Pancreas (tissue), 10 donors: ENCODE measurements at places on chromosomes 5 and 9. TPM values are rescaled to one million over a fixed set of nuclear protein-coding genes. Genes with fewer than 3 reads are reported as not detected.

- no peak for DNase-seq
- H3K27ac ChIP-seq = no peak overlapping the region
- H3K27me3 ChIP-seq = no peaks in the 10 kb centered on the region
- no peaks in the 10 kb centered on the region for H3K36me3 ChIP-seq
- H3K4me1 ChIP-seq = no peaks in the 10 kb centered on the region
Measured at GRCh38 chr9:121239071-121239470, 28.9 kb upstream of the GSN start.

GRCh38 chr5:80177236-80177635, 78.6 kb downstream of the SERINC5 start:
- H3K4me3 ChIP-seq = no peak overlapping the region
- H3K4me1 ChIP-seq = peaks cover 13% of the 10 kb centered on the region
- H3K36me3 ChIP-seq = no peaks in the 10 kb centered on the region
- H3K27me3 ChIP-seq = no peaks in the 10 kb centered on the region
- H3K27ac ChIP-seq = no peak overlapping the region

- H3K4me1 ChIP-seq = no peaks in the 10 kb centered on the region
- H3K4me3 ChIP-seq = no peak overlapping the region
- no peaks in the 10 kb centered on the region for H3K27me3 ChIP-seq
Measured at GRCh38 chr5:112210430-112211005, 208.6 kb downstream of the EPB41L4A start.

DNA sequence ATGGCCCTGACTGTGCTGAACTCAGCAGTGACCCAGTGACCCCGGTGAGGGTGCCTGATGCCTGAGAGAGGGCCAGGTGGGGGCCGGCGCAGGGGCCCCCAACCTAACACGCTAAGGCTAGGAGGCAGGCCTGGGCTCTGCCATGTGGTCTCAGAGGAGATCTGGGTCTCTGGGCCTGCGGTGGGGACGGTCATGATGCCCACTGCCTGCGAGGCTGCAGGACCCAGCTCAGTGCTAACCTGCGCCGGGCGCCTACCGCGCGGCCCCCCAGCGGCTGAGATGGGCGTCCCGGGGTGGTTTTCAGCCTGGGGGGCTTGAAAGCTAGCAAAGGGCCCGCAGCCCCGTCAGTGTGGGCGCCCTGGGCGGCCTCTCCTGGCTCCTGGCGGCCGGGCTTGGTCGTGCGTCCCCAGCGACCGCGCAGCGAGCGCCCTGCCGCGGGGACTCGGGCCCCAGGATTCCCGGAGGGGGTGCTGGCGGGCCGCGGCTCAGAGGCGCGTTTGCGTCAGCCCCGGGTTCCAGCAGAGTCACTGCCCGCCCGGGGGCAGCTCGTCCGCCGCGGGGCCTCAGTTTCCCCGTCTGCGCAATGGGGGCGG, 2.5 kb downstream of the EGFL7 start:
- peak overlapping the region; percentile 15 for H3K4me3 ChIP-seq
- H3K36me3 ChIP-seq = no peaks in the 10 kb centered on the region
- no peak for DNase-seq
- no peak overlapping the region for H3K27ac ChIP-seq
- no peaks in the 10 kb centered on the region for H3K27me3 ChIP-seq

DNA sequence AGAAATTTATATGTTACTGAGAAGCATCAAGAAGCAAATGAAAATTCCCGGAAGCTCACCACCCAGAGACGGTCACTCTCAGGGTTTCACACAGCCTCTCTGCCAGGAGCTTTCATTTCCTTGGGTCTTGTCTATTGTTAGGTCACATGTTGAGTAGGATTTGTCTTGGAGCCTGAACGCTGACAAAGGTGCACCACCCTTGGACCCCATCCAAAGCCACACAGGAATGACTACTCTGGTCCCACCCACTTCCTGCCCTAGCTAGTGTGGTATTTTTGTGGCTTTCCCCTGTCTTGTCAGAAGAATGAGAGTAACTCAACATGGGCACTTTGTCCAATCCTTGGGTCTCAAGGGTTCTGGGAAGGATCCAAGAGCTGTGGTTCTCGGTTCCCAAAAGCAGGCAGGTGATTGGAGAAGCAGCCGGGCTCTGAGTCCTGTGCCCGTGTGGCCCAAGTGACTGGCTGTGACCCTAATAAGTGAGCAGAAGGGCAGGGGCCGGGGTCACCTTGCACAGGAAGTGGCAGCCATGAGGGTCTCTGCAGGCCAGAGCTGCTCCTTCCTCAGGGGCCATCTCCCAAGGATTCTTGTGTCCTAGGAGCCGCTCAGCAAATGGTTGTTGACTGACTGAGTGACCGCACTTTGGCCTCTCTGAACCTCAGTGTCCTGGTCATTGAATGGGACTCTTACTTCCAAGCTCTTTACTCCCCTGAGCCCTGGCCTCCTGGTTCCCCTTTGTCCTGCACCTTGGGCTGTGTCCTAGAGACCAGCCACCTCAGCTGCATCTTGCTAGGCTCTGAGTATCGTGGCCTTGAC, 6.9 kb downstream of the FGD3 start:
- no peaks in the 10 kb centered on the region for H3K4me1 ChIP-seq
- H3K27ac ChIP-seq = no peak overlapping the region
- H3K27me3 ChIP-seq = no peaks in the 10 kb centered on the region
- no peaks in the 10 kb centered on the region for H3K36me3 ChIP-seq
- no peak for DNase-seq

DNA sequence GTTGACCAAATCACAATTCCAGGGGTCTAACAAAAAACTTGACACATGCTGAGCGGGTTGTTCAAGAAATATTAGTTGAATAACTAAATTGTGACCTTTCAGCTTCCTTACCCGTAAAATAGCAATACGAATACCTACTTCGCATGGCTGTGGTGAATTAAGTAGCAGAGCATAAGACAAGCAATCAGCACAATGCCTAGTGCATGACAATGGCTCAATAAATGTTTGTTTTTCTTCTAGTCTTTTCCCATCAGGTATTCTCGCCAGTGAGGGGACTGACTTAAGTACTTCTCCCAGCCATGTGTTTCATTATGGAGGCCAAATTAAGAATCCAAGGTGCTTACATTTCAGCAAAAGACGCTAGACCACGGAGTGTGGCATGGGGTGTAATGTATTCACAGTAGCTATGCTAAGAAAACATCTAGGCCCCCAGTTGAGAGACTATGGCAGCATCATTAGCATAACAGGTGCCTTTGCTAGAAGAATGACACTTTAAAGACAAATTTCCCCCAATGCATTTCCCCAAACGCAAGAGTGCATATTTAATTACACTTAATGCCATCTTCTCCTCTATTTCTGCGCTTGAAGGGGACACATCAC, 145.9 kb downstream of the ASTN2 start:
- H3K4me3 ChIP-seq = no peak overlapping the region
- no peak overlapping the region for H3K27ac ChIP-seq
- H3K36me3 ChIP-seq = no peaks in the 10 kb centered on the region
- no peaks in the 10 kb centered on the region for H3K27me3 ChIP-seq

DNA sequence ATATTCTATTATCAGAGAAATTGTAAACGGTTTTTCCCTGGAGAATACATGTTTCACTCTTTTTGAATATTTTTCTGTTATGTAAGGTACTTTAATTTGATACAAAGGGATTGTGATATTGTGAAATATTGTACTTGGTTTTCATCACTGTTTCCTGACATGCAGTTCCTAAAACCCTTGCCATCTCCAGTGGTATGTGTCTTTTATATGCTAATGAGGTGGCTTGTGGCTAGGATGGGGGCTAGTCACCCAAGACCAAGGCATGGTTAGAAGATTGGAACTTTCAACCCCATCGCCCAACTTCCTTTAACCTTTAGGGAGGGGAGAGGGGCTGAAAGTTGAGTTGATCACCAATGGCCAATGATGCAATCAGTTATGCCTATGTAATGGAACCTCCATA, 160.6 kb downstream of the TAF11L14 start:
- no peak overlapping the region for H3K27ac ChIP-seq
- H3K36me3 ChIP-seq = no peaks in the 10 kb centered on the region
- no peaks in the 10 kb centered on the region for H3K4me1 ChIP-seq
- H3K4me3 ChIP-seq = no peak overlapping the region
- peaks cover 4% of the 10 kb centered on the region for H3K27me3 ChIP-seq
- no peak for DNase-seq

DNA sequence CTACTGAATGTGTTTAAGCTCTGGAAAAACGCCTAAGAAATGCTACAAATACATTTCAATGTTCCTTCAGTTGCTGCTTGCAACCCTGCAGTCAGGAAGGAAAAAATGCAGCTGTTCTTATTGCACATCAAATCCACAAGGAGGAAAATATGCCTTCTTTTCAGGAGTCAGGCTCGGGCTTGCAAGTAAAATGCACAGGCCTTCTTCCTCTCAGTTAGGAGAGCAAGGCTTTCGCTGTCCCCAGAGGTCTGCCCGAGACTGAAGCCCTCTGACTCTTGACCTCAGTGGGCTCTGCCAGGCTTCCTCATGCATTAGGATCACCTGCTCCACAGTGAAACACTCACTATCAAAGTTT, 899 bp upstream of the SHC3 start:
- H3K4me3 ChIP-seq = peak overlapping the region; percentile 33
- H3K4me1 ChIP-seq = peaks cover 5% of the 10 kb centered on the region
- peak overlapping the region; percentile 92 for H3K27ac ChIP-seq
- no peaks in the 10 kb centered on the region for H3K36me3 ChIP-seq
- DNase-seq = no peak
- H3K27me3 ChIP-seq = no peaks in the 10 kb centered on the region

- H3K4me1 ChIP-seq = no peaks in the 10 kb centered on the region
- no peak overlapping the region for H3K4me3 ChIP-seq
- no peaks in the 10 kb centered on the region for H3K27me3 ChIP-seq
- no peaks in the 10 kb centered on the region for H3K36me3 ChIP-seq
Measured at GRCh38 chr9:103615994-103616393, 478.1 kb upstream of the SMC2 start.

DNA sequence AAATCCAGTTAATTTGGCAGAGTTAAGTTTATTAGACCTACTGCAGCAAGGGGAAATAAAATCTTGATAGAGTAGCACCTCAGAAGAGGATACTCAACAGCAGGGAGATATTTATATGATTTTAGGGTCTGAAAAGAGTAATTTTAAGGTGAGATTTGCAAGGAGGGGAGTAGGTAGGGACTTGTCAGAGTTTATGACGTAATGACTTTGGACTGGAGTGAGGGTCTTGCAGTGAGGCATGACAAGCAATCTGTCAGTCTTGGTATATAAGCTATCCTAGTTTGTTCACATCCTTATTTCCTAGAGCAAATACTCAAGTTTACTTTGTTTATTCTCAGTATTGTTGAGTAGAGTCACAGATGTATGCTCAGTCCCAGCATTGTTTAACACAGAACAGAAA, 722.6 kb downstream of the TLE4 start:
- DNase-seq = no peak
- H3K4me1 ChIP-seq = no peaks in the 10 kb centered on the region
- no peak overlapping the region for H3K27ac ChIP-seq
- H3K36me3 ChIP-seq = no peaks in the 10 kb centered on the region
- no peaks in the 10 kb centered on the region for H3K27me3 ChIP-seq

GRCh38 chr5:139140591-139141071, 57.5 kb downstream of the SIL1 start:
- H3K36me3 ChIP-seq = no peaks in the 10 kb centered on the region
- H3K4me3 ChIP-seq = no peak overlapping the region
- no peaks in the 10 kb centered on the region for H3K27me3 ChIP-seq
- no peak for DNase-seq
- H3K4me1 ChIP-seq = peaks cover 39% of the 10 kb centered on the region

GRCh38 chr5:123783421-123783820, 271.4 kb downstream of the CSNK1G3 start:
- peaks cover 4% of the 10 kb centered on the region for H3K4me1 ChIP-seq
- no peaks in the 10 kb centered on the region for H3K36me3 ChIP-seq
- H3K27me3 ChIP-seq = no peaks in the 10 kb centered on the region
- no peak overlapping the region for H3K27ac ChIP-seq
- H3K4me3 ChIP-seq = no peak overlapping the region

- no peaks in the 10 kb centered on the region for H3K4me1 ChIP-seq
- H3K4me3 ChIP-seq = no peak overlapping the region
- no peaks in the 10 kb centered on the region for H3K36me3 ChIP-seq
- H3K27ac ChIP-seq = no peak overlapping the region
Measured at GRCh38 chr5:111583758-111584203, 71.4 kb upstream of the STARD4 start.

DNA sequence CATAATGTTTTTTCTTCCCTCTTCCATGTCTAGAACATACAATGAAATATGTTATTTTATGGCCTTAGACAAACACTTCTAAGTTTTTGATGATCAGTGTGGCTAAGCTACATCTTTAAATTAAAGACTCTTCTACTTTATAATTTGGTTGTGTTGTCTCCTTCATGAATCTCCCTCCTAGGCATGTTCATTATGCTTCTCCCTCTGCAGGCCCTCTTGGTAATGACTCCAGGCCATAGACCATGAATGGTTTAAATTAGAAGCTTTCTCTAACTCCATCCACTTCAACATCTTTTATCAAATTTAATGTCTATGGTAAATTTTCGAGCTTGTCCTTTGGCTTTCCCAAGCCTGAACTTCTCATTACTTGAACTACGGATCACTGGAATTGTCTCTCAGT, 342.7 kb upstream of the ADAMTS16 start:
- H3K36me3 ChIP-seq = no peaks in the 10 kb centered on the region
- no peak overlapping the region for H3K27ac ChIP-seq
- H3K4me1 ChIP-seq = no peaks in the 10 kb centered on the region
- H3K4me3 ChIP-seq = no peak overlapping the region
- no peak for DNase-seq

- no peak overlapping the region for H3K27ac ChIP-seq
- peak; percentile 18 for DNase-seq
- no peaks in the 10 kb centered on the region for H3K36me3 ChIP-seq
- H3K4me1 ChIP-seq = no peaks in the 10 kb centered on the region
- no peaks in the 10 kb centered on the region for H3K27me3 ChIP-seq
Measured at GRCh38 chr5:142432369-142432863, 107.6 kb upstream of the SPRY4 start.

GRCh38 chr9:129987047-129987446, 55.9 kb downstream of the FNBP1 start:
- DNase-seq = no peak
- H3K4me1 ChIP-seq = no peaks in the 10 kb centered on the region
- no peak overlapping the region for H3K4me3 ChIP-seq
- H3K27me3 ChIP-seq = no peaks in the 10 kb centered on the region
- H3K27ac ChIP-seq = no peak overlapping the region

GRCh38 chr9:96686638-96687335, 31.7 kb upstream of the PRXL2C start:
- H3K4me1 ChIP-seq = peaks cover 5% of the 10 kb centered on the region
- H3K27me3 ChIP-seq = no peaks in the 10 kb centered on the region
- DNase-seq = peak; percentile 81
- H3K27ac ChIP-seq = peak overlapping the region; percentile 77

- H3K27me3 ChIP-seq = no peaks in the 10 kb centered on the region
- H3K27ac ChIP-seq = peak overlapping the region; percentile 60
- DNase-seq = no peak
- H3K4me3 ChIP-seq = no peak overlapping the region
Measured at GRCh38 chr9:94866770-94867169, 140.3 kb downstream of the AOPEP start.

The PCDHA5 gene
- total RNA-seq = 0.60 TPM

The FAM200C gene
- 1.3 TPM for total RNA-seq

The CETN3 gene
- total RNA-seq = 10.0 TPM

The MEGF9 gene
- 3.3 TPM for total RNA-seq

The PCDHAC1 gene
- 2.0 TPM for total RNA-seq

The SLC6A7 gene
- total RNA-seq = not detected

The LHX6 gene
- total RNA-seq = 0.69 TPM
